Effector memory CD4-positive, alpha-beta T cell (primary cell): ENCODE measurements at places on chromosomes 13 and 19.

DNA sequence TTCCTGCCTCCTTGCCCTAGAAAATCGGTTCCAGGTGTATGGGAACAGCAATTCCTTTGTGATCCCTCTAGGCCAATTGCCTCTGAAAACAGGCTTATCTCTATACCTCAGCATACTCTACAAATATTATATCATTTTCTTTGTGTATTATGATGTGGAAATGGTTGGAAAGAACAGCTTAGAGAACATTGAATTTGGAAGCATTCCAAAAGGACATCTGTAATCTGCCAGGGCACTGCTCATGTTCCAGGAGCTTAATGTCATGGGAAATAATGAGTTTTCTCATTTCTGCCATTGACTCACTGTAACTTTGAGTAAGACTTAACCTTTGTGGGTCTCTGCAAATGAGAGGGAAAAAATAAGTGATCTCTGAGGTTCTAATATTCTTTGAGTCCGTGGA lies 147.3 kb downstream of the UFM1 start:
- DNase-seq = no peak

DNA sequence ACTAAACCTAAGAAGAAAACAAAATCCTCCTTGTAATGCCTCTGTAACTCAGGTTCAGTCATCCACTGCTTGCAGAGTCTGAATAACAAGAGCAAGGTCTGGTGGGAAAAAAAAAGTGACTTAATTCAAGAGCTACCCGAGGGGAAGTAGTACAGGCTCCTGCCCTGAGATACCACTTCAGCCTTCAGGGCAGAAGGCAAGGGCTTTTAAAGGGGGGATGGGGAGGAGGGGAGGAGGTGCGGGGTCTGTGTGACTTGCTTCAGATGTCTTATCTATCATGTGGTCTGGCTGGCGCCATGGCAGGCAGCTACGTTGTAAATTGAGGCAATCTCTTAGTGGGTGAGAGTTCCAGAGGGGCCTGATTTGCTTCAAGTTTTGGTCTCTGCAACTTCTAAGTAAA lies 66.7 kb downstream of the LRRC63 start:
- no peak for DNase-seq

- no peak for DNase-seq
Observed at GRCh38 chr13:51643105-51643881, 59.0 kb downstream of the WDFY2 start.

GRCh38 chr13:111909501-111909900 lies 157.4 kb upstream of the SOX1 start:
- DNase-seq = no peak
